EL (cell line): ENCODE measurements at places on chromosomes 16 and 17.

DNA sequence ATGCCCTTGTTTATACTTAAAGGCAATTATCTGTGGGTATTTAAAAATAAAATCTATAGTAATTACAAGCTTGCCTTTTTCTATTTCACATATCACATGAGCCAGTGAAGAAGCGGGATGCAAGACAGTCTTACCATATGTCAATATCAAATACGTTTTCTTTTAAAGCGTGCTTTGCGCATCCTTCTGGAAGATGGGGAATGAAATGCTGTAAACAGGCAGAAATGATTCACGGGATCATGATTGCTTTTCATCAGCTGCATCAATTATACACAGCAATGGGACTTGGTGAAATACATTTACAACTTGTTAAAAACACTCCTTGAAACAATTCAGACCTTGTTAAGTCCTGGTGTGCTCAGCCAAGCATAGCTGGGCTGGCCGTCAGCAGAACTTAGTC, 72.5 kb downstream of the WSCD1 start:
- DNase-seq, result no peak

- no peak for DNase-seq
These were observed 2.4 kb upstream of the EIF1 start for GRCh38 chr17:41686281-41686680.

GRCh38 chr17:73208139-73208827, 15.4 kb downstream of the COG1 start:
- no peak for DNase-seq

DNA sequence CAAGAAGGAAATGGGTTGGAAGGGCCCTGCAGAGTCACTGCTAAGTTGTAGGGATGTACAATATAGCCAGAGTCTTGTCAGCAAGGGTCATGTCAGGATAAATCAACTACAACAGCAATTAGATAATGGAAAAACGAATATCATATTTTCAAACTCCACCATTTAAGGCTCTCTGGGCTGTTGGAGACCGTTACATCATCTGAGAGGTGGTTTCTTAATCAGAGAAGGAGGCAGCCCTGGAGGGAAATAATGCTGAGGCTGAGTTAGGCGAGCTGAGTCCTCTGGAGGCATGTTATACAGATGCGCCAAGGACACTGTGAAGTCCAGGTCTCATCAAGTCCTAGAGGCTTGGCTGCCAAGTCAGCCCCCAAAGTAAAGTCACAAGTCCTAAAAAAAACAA, 30.3 kb downstream of the LYRM9 start:
- no peak for DNase-seq

DNA sequence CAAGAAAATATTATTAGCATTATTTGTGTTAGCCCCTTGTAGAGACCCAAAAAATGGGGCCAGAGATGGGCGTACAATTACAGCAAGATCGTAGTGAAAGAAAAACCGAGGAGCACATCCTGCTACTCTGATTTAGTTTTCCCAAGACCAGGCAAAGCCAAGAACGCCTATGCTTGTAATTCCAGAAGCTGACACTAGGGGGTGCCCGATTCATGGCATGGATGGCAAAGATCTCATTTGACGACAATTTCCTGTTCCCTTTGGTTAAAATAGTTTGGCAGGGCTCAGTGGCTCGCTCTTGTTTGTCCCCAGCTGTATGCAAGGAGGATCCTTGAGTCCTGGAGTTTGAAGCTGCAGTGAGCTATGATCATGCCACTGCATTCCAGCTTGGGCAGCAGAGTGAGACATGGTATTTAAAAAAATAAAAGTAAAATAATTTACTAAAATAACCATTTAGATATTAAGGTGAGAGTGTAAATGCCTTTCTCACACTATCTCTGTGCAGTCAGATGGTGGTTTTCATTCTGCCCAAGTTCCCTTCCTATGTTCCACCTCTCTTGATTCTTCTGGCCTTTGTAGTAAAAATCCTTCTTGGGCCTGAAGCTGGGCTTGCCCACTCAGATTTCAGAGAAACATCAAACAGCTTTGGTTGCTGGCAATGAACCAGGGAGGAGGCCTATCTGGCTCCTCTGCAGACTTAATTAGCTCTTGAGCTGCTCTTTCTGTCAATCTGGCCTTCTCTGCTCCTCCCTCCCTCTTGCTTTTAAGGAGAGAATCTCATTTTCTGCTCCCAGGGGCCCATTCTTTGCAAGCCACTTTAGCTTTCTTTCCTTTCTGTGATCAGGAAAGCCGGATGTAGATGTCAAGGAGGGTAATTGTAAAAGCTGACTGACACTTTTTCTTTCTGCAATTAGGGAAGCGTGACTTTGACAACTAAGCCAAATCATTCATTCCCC, 31.2 kb downstream of the TMEM238L start:
- peak; percentile 14 for DNase-seq

- peak; percentile 77 for DNase-seq
These were observed 543 bp downstream of the ARHGAP23 start for GRCh38 chr17:38428643-38429371.

DNA sequence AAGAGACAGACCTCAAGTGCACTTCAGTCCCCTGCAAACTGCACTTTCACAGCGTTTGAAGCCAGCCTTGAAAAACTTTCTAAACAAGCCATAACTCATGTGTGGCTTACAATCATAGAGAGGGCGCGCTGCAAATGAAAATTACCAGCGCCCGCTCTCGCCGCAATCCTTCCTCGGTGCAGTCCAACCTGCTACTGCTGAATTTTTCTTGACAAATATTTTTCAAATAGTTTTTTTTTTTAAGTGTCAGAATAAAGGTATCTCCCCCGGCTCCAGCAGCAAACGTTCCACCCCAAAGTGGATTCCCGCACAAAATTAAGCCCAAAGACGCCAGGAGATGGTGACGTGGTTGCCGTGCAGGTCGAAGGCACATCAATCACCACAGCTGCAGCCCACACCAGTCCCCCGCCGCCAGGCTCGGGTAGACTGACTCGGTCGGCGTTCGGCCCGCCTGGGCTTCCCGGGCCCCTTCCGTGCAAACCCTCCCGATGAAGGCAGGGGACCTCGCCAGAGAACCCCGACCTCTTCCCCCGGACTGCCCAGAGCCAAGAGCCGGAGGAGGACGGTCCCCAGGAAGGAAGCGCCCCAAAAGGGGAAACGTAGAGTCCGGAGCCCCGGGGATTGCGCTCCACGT, 630 bp downstream of the GRB2 start:
- DNase-seq, result peak; percentile 49

DNA sequence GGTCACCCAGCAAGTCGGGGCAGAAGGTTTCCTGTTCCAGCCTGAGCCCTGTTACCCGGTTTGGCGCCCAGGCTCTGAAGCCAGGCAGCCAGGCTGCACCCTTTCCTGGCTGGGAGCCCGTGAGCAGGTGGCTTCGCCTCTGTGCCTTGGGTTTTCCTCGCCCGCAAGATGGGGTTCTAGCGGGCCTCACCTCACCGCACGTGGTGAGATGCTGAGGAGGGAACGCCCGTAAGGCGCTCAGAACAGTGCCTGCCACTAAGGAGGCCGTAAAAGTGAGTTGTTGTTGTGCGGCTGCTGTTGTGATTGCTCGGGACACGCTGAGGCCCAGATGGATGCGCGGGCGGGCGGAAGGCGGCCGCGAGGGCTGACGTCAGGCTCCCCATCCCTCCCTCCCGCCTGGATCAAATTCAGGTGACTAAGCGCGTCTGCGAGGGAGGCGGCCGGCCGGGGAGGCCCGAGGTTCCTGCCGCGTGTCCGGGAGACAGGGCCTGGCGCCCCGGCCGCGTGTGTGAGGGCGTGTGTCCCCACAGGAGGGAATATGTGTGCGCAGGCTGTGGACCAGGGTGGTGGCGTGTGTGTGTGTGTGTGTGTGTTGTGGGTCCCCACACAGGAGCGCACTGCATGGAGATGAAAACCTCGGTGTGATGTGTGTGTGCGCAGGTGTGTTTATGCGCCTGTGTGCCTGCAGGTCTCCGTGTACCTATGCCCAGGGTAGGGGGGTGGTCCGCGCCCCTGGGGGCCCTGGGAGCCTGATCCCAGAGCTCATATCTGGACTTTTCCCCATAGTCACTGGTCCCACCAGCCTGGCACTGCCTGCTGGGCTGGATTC, 4.3 kb downstream of the CAMKK1 start:
- peak; percentile 95 for DNase-seq

DNA sequence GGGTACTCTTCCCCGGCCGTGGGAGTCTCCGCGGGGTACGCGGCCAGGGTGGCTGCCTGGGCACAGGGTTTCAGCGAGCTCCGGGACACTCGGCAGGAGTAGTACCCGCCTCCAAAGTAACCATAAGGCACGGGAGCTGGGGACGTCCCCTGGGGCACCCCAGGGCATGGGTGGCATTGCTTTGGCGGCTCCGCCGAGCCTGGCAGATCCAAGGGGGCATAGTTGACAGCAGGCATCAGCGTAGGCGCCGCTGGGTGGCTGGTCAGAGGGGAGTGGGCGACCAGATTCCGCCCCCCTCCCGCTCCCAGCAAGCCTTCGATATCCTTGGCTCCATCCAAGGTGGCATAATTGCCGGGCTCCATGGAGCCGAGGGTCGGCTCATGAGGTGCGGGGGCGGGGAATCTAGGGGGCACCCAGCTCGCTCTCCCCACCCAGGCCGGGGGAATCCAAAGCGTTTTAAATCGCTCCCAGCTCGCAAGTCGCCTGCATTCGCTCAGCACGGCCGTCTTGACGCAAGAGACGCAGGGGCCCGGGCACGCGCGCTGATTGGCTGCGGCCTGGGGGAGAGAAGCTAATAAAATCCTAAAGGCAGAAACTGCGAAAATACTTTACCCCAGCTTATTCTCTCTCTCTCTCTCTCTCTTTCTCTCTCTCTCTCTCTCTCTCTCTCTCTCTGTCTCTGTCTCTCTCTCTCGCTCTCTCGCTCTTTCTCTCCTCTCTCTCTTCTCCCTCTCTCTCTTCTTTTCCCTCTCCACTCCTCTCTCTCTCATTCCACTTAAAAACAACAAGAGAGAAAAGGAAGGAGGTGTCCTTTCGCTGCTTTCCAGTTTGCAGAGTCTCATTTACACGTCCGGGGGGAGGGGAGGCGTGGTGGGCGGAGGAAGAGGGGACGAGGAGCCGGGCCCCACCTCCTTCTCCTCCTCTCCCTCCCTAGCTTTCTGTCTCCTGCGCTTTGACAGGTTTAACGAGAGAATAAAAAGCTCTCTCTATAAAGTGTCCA, at the start of gene HOXB13:
TSS of gene HOXB13 (minus strand) at position 519 of the 1,000 bp plus-strand sequence. CDS start at position 362, 157 bp downstream.
- peak; percentile 64 for DNase-seq

DNA sequence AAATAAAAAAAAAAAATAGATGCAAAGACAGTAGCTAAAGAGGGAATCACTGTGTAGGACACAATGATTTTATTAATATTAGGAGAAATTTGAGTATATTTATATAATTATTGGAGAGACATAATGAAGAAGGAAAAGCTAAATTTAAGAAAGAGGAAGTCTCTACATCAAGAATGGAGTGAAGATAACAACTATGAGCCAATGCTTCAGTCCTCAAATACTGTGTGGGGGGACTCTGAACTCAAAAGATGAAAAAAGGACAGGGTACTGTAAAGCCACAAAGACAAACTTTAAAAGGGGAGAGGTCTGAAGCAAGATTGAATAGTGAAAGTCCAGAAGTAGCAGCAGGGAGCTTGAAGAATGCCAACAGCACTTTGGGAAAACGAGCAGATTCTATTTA, 44.7 kb downstream of the SKAP1 start:
- no peak for DNase-seq

GRCh38 chr17:72122765-72123529, 2.1 kb downstream of the SOX9 start:
- peak; percentile 69 for DNase-seq

GRCh38 chr16:10128397-10129258, 53.6 kb downstream of the GRIN2A start:
- DNase-seq, result no peak

GRCh38 chr17:60147553-60148223, 2.1 kb upstream of the CA4 start:
- DNase-seq, result no peak

- DNase-seq, result no peak
These were observed 56.5 kb downstream of the RNF213 start for GRCh38 chr17:80316927-80317705.

DNA sequence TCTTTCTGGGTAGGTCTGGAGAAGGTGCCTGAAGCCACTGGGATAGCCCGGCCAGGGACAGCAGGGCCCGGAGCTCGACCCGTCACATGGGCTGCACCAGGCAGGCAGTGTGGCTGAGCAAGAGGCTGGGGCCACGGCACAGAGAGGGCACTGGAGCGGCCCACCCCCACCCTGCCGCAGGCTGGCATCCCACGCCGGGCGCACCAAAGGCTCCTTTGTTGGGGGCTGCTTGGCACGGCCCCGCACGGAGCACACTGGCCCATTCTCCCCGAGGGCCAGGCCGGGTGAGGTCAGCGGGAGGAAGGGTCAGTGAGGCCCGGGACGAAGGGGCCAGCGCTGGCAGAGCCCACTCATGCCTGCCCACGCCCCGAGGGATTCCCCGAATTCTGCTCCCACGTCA, 36.5 kb upstream of the PVALEF start:
- DNase-seq, result no peak

DNA sequence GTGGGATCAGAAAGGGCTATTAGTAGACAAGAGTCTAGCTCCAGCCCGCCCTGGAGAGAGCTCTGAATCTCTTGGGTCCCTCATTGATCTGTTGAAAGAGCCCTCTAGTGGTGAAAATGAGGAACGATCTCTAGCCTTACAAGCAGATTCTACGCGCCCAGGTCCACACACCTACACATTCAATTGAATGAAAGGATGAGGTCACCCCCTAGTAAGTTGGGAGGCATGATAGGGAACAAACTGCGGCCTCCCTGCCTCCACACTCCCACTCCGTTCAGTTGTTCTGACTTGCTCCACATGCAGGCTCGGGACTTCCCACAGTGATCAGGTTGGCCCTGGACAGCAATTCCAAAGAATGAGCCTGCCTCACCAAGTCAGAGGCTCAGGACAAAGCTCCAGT, 2.9 kb upstream of the CACNG3 start:
- DNase-seq, result peak; percentile 30

DNA sequence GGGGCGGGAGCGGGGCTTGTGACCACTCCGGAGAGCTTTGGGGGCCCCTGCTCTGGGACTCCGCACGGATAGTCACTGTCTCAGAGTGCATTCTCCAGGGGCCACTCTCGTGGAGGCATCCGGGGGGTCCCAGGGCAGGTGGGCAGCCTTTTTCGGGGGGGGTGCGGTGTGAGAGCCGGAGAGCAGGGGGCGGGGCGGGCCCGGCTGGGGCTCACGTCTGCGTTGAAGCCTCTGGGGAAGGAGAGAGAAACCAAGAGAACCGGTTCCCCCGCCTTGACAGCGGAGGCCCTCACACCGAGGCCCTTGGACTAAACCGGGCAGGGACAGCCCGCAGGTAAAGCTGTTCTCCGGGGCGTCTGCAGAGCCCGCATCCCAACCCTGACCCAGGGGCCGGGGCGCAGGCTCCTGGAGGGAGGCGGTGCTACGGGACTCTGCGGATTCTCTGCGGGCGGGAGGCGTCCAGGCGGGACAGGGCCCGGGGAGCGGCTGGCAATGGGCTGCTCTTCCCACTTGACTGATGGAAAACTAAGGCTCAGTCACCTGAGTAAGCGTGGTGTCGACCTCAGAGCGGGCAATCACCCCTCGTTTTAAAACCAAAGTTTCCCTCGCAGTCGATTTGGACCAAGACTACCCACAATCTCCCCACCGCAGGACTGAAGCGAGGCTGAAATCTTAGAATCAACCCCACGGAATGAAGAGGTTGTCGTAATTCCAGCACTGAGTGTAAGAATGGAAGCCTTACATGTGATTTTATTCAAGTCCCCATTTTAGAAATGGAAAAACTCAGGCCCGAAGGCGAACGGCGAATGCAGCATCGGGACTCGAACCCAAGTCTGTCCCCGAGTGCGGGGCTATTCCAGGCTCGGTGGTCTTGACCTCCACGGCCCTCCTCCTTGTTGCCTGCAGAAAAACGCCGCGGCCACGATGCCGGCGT, 49.6 kb upstream of the AMZ2 start:
- DNase-seq, result no peak
